ENCODE measurements at places on chromosomes 12 and 14.

DNA sequence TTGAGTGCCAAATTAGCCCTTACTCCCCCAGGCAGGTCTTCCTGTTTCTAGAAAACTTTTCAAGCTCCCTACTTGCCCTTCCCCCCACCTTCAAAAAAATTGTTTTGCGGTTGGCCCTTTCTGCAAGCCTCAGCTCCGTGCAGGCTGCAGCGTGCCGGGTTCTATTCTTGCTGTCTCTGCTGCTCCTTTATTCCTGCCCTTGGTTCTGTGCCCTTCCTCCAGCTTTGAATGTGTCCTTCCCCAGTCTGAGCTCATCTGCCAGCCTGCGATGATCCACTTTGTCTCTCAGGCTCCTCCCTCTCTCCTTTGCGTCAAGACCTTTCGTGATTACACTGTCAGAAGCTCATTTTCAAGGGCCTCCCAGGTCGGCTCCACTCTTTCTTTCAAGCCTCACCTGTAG lies 98.6 kb downstream of the IRF2BPL start:
- DNase-seq, result no peak

DNA sequence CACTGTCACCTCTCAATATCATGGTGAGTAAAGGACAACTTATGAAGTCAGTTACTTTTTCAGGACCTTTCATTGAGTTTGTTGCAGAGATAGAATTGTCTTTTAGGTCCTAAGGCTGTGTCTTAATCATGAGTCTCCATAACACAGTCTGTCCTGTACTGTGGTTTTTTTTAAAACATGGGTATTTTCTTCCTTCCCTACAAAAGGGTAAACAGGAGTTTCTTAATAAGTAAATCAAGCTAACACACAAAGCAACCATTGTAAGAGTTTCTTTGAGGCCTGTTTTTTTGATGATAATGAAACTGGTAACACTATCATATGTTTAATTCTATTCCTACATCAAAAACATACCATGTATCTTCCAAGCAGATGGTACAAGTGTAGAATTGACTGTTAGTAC lies 101.4 kb downstream of the PLEKHA5 start:
- DNase-seq, result no peak

GRCh38 chr14:20775043-20775442 lies 6.0 kb upstream of the RNASE6 start:
- no peak for DNase-seq

DNA sequence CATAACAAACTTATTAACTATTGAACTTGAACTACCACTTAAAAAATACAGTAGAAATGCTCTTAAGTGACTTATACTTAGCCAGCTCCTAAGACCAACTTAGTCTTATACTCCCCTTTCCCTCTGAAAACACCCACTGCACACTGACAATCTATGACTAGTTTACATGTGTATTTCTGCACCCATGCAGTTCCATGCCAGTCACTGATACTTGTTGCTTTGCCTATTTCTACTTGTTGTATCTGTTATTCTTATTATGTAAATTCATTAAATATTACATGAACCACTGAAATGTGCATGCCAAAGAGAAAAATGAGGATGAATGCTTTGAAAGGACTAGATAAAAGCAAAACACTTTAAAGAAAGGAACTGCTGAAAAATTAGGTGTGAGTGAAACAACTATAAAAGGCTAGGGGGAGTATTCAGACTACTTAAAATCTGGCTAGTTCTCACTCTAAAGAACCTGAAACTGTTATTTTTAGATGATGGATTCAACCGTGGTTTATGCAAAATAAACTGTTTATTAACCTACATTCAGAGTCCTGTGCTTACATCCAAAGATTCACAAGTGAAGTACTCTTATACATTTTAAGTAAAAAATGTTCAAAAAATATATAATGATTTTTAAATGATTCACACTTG lies 74.7 kb downstream of the RPS6KA5 start:
- DNase-seq, result no peak

DNA sequence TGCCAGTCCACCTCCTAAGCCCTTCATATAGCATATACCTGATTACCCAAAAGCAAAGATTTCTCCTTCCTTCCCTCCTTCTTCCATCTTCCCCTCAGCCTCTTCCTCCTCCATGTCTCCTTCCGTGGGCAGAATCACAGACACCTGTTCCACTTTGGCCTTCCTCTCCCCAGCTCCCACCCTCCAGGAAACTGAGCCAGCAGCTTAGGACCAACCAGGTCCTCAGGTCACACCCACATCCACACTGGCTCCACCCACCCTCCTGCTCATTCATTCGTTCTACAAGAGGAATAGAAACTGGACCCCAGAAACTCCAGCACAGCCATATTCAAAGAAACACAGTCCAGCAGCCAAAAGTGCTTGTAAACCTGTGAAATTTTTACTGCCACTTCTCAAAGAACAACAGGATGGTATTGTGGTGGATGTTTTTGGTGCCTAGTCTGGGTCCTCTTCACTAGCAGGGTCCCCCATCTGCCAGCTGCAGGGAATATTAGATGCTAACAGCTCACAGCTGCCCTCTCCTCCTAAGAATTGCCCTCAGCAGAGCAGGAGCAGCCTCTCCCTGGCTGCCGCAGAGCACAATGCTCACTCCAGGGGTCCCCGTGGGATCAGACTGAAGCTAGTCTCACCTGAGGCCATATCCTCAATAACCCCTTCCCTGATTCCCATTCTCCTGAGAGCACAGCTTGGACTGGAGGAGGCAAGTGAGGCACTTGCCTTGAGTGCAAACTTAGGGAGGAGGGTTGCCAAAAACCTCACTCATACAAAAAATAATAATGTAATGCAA lies 18.4 kb downstream of the CMKLR1 start:
- no peak for DNase-seq

DNA sequence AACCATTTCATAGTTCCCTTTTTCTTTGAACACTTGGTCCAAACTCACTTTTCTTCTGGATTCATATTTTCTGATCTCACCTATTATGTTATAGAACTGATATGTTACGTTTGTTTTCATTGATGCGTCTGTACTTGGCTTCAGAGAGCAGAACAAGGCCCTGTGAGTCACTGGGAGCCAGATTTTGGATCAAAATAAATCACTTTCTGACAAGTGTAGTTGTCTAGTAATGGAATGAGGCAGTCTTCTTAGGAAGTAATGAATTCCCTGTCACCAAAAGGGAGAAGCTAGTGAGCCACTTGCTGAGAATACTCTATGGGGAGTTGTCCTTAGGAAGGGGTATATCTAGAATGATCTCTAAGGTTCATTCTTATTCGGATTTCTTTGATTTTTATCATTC lies 10.2 kb downstream of the BICD1 start:
- no peak for DNase-seq

GRCh38 chr12:3255057-3255456 lies 177.9 kb downstream of the TSPAN9 start:
- DNase-seq, result no peak

GRCh38 chr12:97903356-97903755 lies 440.8 kb downstream of the RMST start:
- DNase-seq, result no peak

- DNase-seq, result no peak
Observed at GRCh38 chr12:81888106-81888740, 129.1 kb upstream of the PPFIA2 start.

Measured in 8988T (cell line).